Stimulated activated CD8-positive, alpha-beta memory T cell treated with anti-CD3 and anti-CD28 coated beads, Interleukin-15, amount 100 ng/mL, for 48 hours (primary cell): ENCODE measurements at places on chromosomes 6 and 20.
A peak's percentile ranks its signal among the peaks of the same experiment; 100 is the strongest.

DNA sequence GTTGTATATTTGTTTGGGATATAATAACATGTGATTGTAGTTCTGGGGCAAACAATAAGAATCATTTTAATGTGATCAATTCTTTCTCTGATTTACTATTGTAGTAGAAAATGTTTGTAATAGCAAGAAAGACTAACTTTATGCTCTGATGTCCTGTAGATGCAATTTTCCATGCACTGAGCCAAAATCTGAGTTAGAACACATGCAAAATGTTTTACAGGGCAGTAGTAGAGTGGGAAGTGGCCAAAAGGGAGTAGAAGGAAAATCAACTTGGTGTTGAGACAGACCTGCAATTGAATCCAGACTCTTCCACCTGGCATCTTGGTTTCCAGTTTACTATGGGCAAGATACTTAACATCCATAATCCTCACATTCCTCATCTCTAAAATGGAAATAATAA, 93.5 kb upstream of the BMP5 start:
- DNase-seq: no peak

GRCh38 chr6:43219119-43219518, 10.2 kb downstream of the DNPH1 start:
- DNase-seq: no peak

- DNase-seq: no peak
Measured at GRCh38 chr20:63691711-63692435, 4.6 kb upstream of the TNFRSF6B start.

- DNase-seq: no peak
Measured at GRCh38 chr6:4999586-4999985, 4.3 kb downstream of the RPP40 start.

GRCh38 chr6:143394389-143394788, 56.1 kb downstream of the ADAT2 start:
- DNase-seq: no peak

DNA sequence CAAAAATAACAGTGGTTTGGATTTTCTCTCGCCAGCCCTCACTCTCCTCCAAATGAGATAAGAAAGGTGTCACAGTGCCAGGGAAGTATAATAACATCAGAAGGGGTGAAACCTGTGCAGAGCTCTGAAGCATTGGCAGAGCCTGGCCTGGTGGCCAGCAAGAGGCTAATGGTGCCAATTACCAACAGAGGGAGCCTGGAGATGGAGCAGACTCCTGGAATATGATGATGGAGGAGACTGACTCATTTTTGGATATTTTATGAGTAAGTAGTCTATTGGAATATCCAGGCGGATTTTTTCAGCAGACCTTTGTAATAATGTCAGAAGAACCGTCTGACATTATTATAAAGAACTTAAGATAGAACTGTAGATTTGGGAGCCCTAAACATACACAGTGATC, 442.6 kb upstream of the MARCKS start:
- no peak for DNase-seq

- no peak for DNase-seq
Measured at GRCh38 chr20:35368666-35369423, 42.9 kb downstream of the UQCC1 start.

DNA sequence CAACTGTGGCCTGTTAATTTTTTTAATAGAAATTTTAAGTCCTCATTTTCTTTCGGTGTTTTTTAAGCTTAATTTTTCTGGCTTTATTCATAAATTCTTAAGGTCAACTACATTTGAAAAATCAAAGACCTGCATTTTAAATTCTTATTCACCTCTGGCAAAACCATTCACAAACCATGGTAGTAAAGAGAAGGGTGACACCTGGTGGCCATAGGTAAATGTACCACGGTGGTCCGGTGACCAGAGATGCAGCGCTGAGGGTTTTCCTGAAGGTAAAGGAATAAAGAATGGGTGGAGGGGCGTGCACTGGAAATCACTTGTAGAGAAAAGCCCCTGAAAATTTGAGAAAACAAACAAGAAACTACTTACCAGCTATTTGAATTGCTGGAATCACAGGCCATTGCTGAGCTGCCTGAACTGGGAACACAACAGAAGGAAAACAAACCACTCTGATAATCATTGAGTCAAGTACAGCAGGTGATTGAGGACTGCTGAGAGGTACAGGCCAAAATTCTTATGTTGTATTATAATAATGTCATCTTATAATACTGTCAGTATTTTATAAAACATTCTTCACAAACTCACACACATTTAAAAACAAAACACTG, 10.1 kb downstream of the HFE start:
- DNase-seq: peak; percentile 22

GRCh38 chr6:21429291-21429690, 164.3 kb upstream of the SOX4 start:
- DNase-seq: no peak

DNA sequence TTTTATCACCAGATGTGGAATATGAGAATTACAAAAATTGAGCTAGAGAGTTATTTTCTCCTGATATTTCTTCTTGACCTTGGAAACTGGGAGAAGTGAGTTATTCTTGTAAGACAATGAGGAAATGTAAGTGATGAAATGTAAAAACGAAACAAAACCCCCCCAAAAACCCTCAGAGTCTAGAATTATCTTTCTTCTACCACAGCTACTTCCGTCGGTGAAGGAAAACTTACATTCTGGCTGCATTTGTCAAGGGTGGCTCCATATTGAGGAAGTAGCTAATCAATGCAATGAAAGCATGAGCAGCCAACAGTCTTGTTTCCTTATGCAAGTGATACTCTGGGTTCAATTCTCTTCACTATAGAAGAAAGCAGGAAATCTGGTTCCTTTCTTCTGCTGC, 661.7 kb upstream of the CITED2 start:
- no peak for DNase-seq

- DNase-seq: peak; percentile 49
Measured at GRCh38 chr6:36131511-36132245, 1.4 kb downstream of the MAPK13 start.

DNA sequence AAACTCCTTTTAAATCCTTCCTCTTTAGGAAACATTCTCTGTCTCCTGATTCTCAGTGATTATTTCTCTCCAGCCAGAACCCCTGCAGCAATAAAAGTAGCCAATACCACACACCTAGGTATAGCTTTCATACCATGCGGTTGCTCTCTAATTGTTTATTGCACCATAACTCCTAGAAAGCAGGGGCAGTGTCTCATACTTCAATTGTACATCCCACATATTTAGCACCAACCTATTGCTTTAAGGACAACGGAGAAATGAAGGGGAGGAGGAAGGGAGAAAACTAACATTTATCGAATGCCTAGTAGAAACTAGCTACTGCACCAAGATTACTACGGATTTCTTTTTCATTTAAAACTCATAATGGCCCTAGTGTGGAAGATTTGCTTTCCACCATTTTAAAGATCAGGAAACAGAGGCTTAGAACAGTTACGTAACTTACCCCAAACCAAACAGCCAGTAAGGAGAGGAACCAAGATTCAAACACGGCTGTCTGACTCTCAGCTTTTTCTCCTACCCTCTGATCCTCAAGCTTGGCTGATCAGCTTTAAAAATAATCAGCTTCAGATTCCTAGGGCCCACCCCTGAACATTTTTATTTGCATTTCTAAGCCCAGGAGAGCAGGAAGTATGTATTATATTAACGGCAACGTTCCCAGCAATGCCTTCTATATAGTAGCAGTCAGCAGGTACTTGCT, 43.4 kb upstream of the ATXN1 start:
- no peak for DNase-seq

DNA sequence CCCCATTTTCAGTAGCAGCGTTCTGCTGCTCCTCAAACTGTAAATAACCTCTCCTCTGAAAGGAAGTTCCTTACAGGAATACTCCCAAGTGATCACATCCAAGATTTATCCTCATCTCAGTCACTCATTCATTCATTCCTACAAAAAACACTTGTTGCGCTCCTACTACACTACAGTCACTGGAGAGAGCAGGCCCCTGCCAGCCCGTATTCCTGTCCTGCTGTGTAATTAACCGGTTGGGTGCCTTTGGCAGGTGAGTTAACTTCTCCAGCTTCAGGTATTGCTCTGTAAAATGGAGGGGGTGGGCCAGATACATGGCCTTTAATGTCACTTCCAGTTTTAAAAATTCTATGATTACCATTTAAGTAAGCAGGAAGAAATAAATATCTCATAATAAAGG, 15.0 kb upstream of the ZBTB24 start:
- no peak for DNase-seq

DNA sequence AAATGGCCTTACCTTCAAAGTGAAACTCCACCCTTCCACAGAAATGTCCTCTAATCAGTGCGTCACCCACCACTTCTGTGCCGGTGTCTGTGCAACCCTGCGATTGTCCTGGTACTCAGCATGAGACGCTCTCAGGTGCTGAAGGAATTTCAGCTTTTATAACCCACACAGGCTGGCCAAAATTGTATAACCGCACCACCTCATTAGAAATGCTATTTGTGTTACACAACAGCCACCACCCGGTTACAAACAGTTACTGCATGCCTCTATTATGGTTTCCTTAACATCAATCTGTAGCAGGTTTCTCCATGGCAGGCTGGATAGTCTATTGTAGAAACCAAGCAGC, 51.5 kb downstream of the SLC23A2 start:
- DNase-seq: no peak

GRCh38 chr6:45507186-45507585, 129.5 kb upstream of the SUPT3H start:
- no peak for DNase-seq

GRCh38 chr6:85482905-85483700, 33.2 kb downstream of the NT5E start:
- peak; percentile 69 for DNase-seq

DNA sequence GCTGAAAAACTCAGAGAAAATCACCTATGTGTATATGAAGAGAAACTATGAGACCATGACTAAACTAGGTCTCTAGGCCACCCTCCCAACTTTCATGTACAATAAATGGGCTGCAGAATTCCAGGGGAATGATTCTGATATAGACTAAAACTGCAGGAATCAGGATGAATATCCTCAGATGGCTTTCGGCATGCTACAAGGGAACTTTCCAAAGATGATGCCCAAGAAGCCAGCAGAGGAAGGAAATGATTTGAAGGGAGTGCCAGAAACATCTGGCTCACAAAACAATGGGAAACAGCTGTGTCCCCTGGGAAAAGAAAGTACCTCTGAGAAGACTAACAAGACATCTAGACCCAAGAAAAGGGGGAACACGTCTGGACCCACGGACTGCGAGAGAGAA, 41.1 kb downstream of the PLN start:
- no peak for DNase-seq

DNA sequence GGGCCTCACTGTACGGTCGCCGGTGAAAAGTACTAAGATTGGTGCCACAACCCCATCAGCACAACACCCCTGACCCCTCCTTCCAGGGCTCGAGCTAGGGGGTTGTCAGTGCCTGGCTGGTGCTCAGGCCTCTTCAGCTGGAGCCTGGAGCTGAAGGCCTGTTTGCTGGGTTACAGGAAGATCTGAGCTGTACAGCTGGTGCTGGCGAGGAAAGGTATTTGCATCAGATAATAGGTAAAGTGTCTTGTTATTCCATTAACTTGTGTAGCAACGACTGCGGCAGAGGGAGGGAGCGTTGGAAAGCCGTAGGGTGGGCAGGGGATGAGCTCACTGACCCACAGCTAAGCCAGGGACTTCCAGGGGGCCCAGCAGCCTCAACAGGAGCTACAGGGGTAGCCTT, 15.8 kb upstream of the SIRPA start:
- no peak for DNase-seq

DNA sequence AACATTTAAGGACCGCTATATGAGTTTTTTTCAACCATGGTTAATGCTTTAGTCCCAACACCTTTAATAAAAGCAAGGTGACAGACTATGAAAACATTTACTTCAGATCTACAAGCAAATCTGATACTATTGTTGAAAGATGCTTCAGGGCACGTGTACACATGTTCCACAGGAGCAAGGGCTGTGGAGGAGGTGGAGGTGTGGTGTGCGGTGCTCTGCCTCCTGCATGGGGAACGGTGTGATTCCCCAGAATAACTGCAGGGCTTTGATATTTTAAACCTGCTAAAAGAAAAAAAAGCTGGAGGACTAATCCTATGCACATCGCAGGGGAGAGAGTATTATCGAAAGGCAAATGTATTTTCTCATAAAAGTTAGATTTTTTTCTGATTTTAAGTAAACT, 188.1 kb upstream of the CEP162 start:
- no peak for DNase-seq

GRCh38 chr6:147839708-147840610, 331.5 kb downstream of the SAMD5 start:
- no peak for DNase-seq
